ENCODE measurements at places on chromosomes 13 and 19.

- no peak for DNase-seq
Observed at GRCh38 chr13:28991764-28992163, 171.6 kb downstream of the MTUS2 start.

GRCh38 chr19:18346091-18346490 is 5.7 kb downstream of the PGPEP1 start:
- DNase-seq = no peak

- no peak for DNase-seq
Observed at GRCh38 chr13:33073338-33073737, 57.1 kb downstream of the KL start.

DNA sequence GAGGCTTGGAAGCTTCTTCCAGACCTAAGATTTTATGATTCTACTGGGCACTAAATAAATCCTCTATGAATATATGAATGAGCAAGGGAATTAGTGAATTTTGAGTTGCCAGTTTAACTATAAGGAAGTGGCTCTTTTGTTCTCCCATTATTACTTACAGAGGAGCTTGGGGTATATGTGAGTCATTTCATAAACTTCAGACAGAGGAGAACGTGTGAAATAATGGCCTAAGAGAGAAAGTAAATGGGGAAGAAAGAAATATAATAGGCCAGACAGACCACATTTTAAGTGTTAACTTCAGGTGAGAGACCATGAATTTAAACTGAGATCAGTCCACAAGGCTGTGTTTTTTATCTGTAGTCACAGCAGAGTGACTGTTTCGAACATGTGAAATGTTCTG is 570.9 kb downstream of the GPC6 start:
- no peak for DNase-seq

DNA sequence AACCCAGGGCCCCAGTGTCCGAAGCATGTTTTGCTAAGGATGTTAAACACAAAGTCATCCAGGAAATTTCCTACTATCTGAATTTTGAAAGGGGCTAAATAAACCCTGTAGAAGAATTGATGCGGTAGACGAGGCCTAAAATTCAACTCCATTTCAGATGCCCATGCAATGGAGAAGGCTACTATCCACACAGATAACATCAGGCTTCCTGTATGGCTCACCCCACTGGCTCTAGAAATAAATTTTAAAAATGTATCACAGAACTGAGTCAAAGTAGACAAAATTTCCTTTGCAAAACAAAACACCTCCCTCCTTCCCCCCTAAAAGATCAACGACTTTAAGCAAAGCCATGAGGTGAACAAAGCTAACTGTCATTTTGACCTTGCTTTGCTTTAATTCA is 188.4 kb downstream of the ABCC4 start:
- DNase-seq = no peak

- no peak for DNase-seq
Observed at GRCh38 chr19:29293736-29294342, 80.9 kb upstream of the UQCRFS1 start.

- no peak for DNase-seq
Observed at GRCh38 chr13:94228763-94229162, 250.7 kb downstream of the DCT start.

DNA sequence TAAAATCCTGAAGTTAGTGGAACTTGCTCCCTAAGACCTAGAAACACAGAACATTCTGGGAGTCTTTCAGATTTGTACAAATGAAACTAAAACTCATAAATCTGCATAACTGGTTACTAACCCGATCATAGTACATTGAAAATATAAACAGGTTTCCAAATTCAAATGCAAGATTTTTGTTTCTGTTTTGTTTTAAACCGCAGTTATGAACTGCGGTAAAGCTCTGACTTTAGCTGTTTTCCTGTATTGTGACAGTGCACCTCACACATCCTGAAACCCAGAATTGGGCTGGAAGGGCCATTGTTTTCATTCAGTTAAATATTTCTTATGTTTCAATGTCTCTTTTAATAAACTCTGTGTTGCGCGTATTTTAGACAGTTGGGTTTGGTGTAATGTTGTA is 204.7 kb downstream of the SHISA2 start:
- no peak for DNase-seq

GRCh38 chr13:48511621-48512230 is 21.2 kb downstream of the RCBTB2 start:
- no peak for DNase-seq

- no peak for DNase-seq
Observed at GRCh38 chr19:16612636-16613035, 15.4 kb downstream of the MED26 start.

DNA sequence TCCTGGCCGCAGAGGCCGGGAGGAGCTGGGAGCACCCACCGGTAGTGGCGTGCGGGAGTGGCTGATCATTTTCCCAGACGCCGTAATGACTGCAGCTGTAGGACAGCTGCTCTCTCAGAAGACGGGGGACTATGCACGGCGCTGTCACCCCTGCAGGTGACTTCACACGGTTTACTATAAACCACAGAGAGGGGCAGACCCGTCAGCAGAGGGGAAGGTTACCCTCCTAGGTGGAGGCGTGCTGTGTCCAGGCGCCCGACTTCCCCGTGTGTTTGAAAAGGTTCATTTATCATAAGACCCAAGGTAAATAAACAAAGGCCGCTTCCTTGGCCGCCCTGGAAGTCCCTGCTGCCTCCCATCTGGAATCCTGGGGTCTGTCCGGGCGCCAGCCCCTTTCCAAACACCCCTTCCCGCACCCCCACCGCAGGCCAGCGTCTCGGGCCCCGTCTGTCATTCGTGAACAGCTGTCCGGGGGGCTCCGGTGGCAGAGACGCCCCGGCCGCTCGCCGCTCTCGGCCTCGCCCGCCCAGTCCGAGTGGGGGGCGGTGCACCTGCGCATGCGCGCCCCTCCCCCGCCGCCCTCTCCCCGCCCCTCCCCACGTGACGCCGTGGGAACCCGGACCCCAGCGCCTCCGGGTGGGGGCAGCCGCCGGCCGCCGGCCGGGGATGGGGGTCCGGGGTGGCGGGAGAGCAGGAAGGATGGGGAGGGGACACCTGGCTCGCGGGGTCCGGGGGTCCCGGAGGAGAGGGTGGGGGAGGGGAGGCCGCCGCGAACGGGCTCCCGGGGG is 915 bp downstream of the SHC2 start:
- DNase-seq = no peak

DNA sequence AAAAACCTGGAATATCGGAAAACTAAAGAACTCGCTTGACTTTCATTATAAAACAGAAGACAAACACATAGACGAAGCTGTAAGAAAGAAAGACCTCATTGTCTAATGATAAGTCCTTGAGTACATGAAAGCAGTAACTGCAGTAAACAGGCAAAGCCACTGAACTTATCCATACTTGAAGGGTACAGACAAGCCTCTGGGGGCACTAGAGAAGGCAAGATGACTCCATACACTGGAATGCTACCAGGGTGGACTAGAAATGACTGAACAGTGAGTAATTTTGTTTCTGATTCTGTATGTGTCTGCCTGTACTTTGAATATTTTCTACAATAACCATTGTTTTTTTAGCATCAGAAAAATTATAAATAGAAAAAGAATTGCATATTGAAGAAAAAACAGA is 507.9 kb downstream of the UQCRFS1 start:
- DNase-seq = no peak

DNA sequence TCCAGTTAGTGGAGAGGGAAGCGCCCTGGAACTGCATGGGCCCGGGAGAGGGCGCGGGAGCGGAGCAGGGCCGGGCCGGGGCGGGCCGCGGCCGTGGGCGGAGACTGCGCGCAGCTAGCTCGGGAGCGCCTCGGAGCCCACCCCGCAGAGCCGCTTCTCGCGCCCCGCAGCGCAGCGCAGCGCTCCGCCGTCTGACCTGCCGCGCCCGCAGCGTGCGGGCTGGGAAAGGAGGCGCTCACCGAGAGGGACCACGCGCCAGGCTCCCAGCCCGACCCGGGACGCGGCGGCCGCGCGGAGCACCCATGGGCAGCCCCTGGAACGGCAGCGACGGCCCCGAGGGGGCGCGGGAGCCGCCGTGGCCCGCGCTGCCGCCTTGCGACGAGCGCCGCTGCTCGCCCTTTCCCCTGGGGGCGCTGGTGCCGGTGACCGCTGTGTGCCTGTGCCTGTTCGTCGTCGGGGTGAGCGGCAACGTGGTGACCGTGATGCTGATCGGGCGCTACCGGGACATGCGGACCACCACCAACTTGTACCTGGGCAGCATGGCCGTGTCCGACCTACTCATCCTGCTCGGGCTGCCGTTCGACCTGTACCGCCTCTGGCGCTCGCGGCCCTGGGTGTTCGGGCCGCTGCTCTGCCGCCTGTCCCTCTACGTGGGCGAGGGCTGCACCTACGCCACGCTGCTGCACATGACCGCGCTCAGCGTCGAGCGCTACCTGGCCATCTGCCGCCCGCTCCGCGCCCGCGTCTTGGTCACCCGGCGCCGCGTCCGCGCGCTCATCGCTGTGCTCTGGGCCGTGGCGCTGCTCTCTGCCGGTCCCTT is at the start of gene MLNR:
MLNR (plus strand) TSS at position 303 of the 820 bp plus-strand sequence; CDS start at position 303, 0 bp downstream.
- DNase-seq = no peak

DNA sequence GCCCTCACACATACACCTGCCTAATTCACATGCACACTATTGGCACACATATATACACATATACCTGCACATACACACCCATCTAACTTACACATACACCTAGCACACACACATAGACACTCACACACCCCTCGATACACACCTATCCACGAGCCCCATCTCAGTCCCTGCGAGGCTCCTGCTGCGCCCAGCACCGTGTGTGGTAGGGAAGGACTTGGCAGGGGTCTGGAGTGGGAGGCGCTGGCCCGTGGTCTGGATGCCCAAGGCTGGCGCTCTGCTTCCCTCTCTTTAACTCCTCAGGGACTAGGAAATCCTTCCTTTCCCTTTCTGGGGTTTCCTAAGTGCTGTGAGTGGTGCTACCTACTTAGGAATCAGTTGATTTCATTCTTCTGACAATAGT is 202.7 kb downstream of the UQCRFS1 start:
- no peak for DNase-seq

GRCh38 chr19:44820648-44821609 is 12.0 kb downstream of the BCAM start:
- DNase-seq = no peak

- no peak for DNase-seq
Observed at GRCh38 chr19:29503140-29503758, 22.5 kb upstream of the VSTM2B start.

GRCh38 chr13:102769679-102770078 is 3.9 kb downstream of the TEX30 start:
- DNase-seq = no peak

DNA sequence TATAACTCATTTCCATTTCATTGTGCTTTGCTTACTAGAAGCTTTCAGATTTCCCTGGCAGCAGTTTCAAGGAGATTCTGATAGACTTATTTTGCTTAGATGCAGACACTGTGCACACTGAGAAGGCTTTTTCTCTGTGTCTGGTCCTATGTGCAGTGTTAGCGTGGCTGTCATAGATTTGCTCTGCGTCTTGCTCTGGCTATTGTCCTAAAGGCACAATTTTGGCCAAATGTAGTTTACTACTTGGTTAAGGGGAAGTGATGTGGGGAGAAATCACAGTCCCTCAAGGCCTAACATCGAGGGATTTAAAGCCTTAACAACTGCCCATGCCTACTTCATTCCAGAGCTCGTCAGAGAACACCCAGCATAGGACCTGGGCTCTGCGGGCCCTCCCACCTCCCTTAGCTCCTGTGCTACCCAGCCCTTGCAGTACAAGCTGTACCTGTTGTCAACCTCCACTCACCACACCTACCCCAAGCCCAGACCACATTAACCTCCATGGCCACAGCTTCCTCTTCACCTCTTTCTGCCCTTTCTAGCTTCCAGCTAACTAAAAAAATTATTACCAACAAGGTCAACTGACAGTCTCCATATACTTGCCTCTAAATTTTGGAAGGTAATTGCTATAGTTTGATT is 38.9 kb upstream of the KATNAL1 start:
- peak; percentile 32 for DNase-seq

DNA sequence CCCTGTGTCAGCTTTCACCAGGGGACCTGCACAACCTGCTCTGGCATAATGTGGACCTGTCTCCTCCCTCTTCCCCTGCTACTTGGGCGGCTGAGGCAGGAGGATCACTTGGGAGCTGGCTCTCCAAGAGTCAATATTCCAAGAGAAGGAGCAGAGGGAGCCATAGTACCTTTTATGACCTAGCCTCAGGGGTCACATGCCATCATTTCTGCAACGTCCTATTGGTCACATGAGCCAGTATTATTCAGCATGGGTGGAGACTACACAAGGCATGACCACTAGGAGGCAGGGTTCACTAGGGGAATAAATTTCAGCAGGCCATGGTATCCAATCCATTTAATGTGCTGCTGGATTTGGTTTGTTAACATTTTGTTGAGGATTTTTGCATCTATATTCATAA is 12.0 kb upstream of the SHFL start:
- no peak for DNase-seq

GRCh38 chr13:36912369-36912768 is 7.7 kb downstream of the SMAD9 start:
- no peak for DNase-seq

GRCh38 chr19:3670796-3671679 is 29.2 kb downstream of the PIP5K1C start:
- no peak for DNase-seq

GRCh38 chr13:50089633-50090032 is 74.4 kb downstream of the KCNRG start:
- no peak for DNase-seq

- DNase-seq = no peak
Observed at GRCh38 chr13:99272481-99272880, 14.3 kb upstream of the GPR18 start.

DNA sequence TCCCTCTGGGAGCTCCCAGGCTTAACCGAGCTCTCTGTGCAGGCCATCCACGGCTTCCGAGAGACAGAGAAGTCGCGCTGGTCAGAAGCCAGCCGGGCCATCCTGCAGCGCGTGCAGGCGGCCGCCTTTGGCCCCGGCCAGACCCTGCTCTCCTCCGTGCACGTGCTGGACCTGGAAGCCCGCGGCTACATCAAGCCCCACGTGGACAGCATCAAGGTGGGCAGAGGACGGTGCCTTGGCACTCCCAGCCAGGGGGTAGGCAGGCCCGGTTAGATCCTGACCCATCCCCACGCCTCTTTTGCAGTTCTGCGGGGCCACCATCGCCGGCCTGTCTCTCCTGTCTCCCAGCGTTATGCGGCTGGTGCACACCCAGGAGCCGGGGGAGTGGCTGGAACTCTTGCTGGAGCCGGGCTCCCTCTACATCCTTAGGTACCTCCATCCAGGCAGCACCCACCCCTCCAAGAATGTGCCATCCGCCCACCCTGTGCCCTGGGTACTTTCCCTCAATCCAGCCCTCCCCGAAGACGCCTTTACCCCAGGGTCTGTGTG is 1.5 kb downstream of the PSPN start:
- DNase-seq = no peak

- DNase-seq = no peak
Observed at GRCh38 chr19:3065675-3066357, 3.5 kb upstream of the TLE5 start.

GRCh38 chr13:35016362-35017112 is 74.5 kb downstream of the NBEA start:
- no peak for DNase-seq

GRCh38 chr19:903266-903797 is 9.7 kb downstream of the R3HDM4 start:
- no peak for DNase-seq

- DNase-seq = no peak
Observed at GRCh38 chr13:32446220-32446619, 18.3 kb upstream of the N4BP2L1 start.

- DNase-seq = no peak
Observed at GRCh38 chr13:29224206-29224605, 371.3 kb downstream of the SLC7A1 start.

GRCh38 chr19:44753932-44754749 is 5.6 kb downstream of the BCL3 start:
- DNase-seq = peak; percentile 60

- no peak for DNase-seq
Observed at GRCh38 chr19:19137556-19138108, 646 bp downstream of the TMEM161A start.

- no peak for DNase-seq
Observed at GRCh38 chr19:12891553-12892021, 627 bp downstream of the GCDH start.
